SK-MEL-5 (cell line): ENCODE measurements at places on chromosomes 12 and 14.

DNA sequence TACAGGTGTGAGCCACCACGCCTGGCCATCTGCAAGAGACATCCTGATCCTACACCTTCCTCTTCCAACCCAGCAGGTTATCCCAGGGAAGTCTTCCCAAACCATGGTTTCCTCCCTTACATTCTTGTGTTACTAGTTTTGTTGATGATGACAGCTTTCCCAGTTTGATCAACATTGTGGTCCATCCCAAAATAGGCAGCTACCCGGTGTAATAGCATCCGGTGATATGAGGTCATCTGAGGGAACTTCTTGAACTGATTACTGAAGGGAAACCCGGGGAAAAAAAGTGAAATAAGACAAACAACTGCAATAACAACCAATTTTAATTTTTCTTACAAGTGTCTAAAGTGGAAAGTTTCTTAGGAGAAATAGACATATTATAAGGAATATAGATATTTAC lies 45.3 kb upstream of the STAC3 start:
- DNase-seq = no peak

DNA sequence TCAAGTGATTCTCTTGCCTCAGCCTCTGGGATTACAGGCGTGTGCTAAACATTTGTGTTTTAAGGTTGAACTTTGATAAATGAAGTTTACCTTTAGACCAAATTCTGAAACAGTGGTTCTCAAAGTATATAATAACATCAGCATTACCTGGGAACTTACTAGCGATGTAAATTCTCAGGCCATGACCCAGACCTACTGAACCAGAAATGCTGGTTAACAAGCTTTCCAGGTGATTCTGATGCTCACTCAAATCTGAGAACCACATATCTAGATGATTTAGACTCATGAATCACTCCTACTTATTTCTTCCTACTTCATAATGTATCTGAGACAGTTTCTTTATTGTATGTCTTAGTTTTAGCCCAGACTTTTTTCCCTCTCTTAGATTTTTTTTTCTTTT lies 43.6 kb downstream of the RAD51B start:
- no peak for DNase-seq

DNA sequence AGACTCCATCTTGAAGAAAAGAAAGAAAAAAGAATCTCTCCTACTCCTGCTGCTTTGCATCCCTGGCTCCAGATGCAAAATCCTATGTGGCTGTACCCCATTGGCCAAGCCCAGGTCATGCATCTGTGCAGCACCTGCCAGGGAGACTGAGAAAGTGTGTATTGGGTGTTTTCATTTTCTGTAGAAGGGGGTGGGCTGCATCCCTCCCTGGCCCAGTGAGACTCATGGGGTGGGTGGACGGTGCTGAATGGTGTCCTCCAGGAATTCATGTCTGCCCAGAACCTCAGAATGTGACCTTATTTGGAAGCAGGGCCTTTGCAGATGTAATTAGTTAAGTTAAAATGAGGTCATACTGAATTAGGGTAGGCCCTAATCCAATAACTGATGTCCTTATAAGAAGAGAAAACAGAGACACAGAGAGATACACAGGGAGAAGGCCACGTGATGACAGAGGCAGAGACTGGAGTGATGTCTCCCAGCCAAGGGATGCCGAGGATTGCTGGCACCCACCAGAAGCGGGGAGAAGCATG lies 23.2 kb downstream of the MOAP1 start:
- no peak for DNase-seq

GRCh38 chr12:24904871-24905270 lies 44.0 kb downstream of the BCAT1 start:
- DNase-seq = no peak
